ENCODE measurements at places on chromosomes 5 and 9. TPM values are rescaled to one million over a fixed set of nuclear protein-coding genes. Genes with fewer than 3 reads are reported as not detected.
A peak's percentile ranks its signal among the peaks of the same experiment; 100 is the strongest.

PCDHGC5 gene
- total RNA-seq = 2.9 TPM

CDC20B gene
- total RNA-seq = not detected

- no peak for DNase-seq
Measured at GRCh38 chr5:141298376-141298775, 5.5 kb downstream of the SLC25A2 start.

SNCAIP gene
- total RNA-seq = 22.5 TPM

- DNase-seq = no peak
Measured at GRCh38 chr5:128403333-128403732, 134.7 kb downstream of the FBN2 start.

GPX8 gene
- 201 TPM for total RNA-seq

LCNL1 gene
- not detected for total RNA-seq

DNA sequence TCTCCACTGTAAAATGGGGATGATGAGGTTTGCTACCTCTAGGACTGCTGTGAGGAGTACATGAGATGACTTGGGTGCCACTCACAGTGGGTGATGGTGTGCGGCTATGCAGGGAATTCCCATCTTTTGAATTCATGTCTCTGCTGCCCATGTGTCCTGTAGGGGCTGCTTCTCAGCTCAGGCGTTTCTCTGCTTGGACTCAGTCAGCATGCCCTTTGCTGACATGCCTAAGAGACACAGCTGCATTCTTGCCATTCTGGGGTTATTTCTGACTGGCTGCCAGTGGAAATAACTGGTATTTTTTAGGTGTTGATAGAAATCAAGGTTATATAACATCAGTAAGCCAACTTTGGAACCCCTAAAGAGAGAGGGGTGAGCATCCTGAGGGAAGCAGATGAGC, 24.3 kb upstream of the XPA start:
- DNase-seq = no peak

GRCh38 chr9:126608551-126608950, 5.2 kb upstream of the LMX1B start:
- DNase-seq = no peak

GRCh38 chr5:159451197-159452052, 121.1 kb upstream of the IL12B start:
- peak; percentile 98 for DNase-seq

DNA sequence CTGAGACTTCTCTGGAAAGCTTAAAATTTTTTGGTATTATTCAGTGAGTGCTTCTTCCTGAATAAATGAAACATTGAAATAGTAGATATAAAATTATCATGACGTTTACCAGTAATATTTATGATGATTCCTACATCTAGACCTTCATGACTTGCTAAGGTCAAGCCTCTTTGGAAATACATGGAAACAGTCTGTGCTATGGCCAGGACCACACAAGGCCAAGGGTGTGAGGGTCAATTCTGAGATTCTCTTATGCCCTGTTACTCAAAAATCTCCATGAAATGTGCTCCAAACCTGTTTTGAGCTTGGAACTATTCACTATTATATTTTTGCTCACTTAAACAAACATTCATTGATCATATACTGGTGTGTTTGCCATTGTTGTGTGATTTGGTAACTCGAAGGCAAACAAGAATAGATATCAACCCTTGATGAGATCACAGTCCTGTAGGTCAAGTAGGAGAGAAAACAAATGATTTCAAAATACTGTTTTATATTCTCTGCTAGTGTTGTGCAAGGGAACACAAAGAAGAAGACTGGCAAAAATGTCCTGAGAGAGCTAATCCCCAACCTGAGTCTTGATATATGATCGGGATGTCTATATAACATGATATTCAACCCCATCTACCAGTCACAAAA, 1254.9 kb upstream of the DMAC1 start:
- no peak for DNase-seq

IL31RA gene
- total RNA-seq = 0.90 TPM

- DNase-seq = no peak
Measured at GRCh38 chr5:159096243-159096923, 3.3 kb downstream of the EBF1 start.

- peak; percentile 9 for DNase-seq
Measured at GRCh38 chr5:59685793-59686192, 207.7 kb downstream of the PDE4D start.

DNA sequence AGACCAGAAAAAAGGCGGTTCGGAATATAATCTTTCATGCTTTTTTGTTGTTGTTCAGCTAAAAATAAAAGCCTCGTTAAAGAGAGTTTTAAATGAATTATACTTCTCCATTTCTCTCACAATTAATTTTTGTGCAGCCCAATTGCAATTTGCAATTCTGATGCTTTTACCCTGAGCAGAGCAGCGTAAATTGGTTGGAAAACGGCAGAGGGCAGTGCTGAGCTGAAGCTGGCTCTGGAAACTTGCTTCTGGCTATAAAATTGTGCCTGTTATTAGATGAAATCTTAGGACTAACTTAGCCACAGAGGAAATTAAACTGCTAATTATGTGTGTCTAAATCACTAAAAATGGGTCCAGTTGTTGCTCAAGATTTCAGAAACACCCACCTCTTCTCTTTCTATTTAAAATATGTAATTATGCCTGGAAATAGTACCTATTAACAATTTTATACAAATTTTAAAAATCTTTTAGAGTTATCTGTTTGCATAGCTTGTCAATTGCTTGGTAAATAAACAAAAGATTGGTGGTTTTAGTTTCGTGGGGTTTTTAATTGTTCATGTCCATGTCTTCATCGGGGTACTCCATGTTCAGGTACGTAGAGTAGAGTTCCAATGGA, 441.8 kb upstream of the TLE4 start:
- peak; percentile 67 for DNase-seq

STC2 gene
- 259 TPM for total RNA-seq

MORN5 gene
- total RNA-seq = not detected

DNA sequence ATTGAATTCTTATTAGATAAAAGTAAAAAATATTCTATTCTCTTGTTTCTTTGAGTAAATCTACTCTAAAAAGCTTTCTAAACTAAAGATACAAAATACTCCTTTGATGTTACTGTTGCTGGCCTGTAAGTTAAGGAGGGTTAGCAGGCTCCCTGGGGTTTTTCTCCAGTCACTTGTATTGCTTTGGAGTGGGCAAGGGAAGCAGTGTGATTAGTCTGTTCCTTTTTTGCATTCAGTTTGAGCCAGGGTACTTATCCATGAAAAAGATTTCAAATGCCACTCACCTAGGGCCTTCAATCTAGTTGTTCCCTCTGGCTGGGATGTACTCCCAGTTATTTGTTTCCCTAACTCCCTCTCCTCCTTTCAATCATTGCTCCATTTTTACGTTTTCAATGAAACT, 256.2 kb upstream of the SMC2 start:
- DNase-seq = no peak

DNA sequence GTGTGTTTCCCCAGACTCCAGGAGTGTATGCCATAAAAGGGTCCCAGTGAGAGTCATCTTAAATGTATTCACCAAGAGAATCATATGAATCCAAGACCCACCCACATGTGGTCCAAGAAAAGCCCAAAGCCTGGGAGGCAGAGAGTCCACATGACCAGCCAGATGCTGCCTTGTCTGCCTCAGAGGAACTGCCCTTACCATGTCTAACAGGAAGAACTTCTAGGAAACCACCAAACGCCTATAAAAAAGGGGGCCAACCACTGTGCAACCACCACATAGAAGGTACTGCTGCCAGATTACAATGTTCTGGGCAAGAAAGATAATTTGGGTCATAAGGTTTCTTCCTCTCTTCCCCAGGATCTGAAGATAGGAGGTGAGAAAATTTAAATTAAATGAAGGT, 129.8 kb upstream of the SLC24A2 start:
- DNase-seq = no peak

DNA sequence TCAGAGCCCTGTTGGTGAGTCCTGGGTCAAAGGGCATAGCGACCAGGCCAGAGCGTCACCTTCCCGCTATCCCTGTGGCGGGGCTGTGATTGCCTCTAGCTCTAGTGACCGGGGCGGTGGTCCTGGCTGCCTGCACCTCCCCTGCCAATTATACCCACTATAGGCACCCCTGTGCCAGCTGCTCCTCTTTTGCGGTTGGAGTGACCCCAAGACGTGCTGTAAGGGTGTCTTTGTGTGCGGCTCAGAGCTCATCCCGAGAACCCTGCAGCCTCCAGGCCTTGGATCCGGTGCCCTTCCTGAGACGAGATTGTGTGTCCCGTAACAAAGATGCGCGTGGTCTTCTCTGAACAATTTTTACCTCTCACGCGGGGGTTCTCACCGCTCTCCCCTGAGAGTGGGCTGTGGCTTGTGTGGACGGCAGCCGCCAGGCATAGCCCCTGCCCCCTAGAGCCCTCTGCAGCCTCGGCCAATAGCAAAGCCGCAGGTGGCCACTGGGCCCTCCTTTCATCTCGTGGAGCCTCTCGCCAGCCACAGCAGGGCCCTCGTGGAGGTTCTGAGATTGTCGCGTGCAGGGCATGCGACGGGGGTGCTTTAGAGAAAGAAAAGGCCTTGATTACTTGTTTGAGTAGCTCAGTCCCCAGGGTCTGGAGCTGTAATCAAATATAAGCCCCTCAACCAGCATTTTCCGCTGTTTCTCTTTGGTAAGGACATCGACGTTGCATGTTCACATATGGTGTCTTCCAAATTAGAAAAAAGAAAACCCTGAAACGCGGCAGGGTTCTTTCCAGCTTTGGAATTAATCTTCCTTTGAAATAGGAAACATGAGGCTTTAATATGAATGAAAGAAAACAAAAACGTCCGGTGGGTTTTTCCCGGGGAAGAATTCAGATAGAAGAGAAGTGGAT, 10.7 kb downstream of the NKD2 start:
- DNase-seq = no peak

DNA sequence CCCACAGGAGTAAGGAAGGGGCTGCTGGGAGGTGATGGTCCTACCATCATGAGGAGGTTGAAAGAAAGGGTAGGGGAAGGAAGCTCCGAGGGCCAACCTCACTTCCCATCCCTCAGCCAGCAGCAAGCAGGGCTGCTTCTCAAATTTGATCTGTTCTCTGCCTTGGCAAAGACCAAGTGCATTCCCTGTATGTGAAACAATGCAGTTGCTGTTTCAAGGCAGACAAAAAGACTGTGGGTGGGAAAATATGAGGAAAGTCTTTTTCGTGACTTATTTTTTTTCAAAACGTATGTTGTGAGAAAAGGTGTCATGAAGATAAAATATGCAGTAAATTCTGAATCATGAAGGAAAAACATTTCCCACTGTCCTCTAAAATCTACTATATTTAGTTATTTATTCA, 165.9 kb downstream of the ARSB start:
- no peak for DNase-seq

FNBP1 gene
- 15.4 TPM for total RNA-seq

GRCh38 chr9:129362287-129363000, 184.4 kb upstream of the IER5L start:
- no peak for DNase-seq

- no peak for DNase-seq
Measured at GRCh38 chr9:110157823-110158664, 49.9 kb downstream of the C9orf152 start.

- peak; percentile 45 for DNase-seq
Measured at GRCh38 chr9:33198165-33198564, 31.0 kb upstream of the B4GALT1 start.

- no peak for DNase-seq
Measured at GRCh38 chr9:83449166-83449565, 89.0 kb downstream of the FRMD3 start.

DMRT3 gene
- not detected for total RNA-seq

CRB2 gene
- not detected for total RNA-seq

- DNase-seq = no peak
Measured at GRCh38 chr5:147046894-147047293, 168.3 kb upstream of the PPP2R2B start.

GRCh38 chr5:16049761-16050160, 129.8 kb downstream of the MARCHF11 start:
- DNase-seq = no peak

GRCh38 chr5:175709276-175709781, 51.5 kb downstream of the HRH2 start:
- DNase-seq = no peak

FAM53C gene
- 21.5 TPM for total RNA-seq

- DNase-seq = no peak
Measured at GRCh38 chr5:14464671-14465070, 116.9 kb upstream of the OTULINL start.

LCN2 gene
- not detected for total RNA-seq

- no peak for DNase-seq
Measured at GRCh38 chr5:171055875-171056454, 194.1 kb downstream of the RANBP17 start.

DNA sequence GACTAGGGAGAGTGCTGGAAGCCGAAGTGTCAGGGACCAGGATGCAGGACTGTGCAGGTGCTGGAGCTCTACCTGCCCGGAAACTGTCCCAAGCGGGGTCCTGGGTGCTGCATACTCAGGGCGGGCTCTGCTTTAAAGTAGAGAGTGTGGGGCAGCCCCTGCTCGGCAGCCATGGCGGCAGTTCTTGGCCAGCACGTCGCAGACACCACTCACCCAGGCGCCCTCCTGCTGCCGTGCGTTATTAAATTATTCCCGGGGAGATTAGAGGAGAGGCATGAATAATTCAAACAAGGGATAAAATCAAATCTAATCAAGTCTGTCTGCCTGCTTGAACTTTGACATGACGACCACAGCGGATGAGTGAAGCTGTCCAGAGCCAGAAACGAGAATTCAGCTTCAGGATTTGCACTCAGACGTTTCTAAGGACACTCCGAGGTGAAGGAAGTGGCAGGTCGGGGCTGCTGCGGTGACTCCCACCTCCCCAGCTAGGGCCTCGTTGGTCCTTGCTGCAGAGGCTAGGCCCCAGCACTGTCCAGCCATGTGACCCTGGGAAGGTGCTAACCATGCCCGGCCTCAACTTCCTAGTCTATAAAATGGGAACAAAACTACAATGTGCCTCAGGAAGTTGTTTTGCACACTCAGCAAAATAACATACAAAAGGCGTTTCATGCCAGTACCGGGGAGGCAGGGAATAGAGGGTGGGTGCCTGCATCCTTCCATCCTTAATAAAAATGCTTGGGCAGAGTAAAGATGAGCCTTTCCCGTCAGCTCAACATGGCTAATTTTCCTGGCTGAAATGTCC, 91.3 kb upstream of the ADAMTS2 start:
- no peak for DNase-seq

DNA sequence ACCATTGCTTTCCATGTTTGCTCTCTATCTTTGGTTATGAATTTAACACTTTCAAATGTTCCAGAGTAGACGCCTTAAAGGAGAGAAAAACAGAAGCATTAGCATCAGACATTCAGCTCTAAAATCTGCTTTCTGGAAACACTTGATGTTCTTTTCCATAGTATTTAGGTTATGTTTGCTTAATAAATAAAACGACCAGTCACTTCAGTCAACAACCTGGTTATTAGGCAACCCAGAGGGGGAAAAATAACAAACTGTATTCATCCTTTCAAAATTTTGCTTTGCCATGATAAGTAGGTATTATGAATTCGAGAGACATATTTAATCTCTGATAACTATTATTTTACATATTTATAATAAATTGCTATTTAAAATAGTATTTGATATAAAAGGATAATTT, 1044.7 kb downstream of the CDH9 start:
- DNase-seq = no peak

DNA sequence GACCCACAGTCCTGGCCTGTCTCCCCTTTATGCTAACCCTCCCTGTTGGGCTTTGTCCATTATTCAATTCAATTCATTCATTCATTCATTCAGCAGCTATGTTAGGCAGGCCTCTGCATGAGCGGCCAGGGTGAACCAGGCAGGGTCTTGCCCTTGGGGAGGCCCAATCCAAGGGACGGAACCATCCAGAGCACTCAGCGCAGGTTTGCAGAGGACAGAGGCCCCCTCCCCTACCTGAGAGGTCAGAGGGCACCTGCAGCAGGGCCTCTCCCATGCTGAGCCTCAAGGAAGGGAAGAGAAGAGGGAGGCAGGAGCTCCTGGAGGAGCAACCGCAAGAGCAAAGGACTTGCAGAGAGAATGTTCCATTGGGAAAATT, 61.4 kb downstream of the C9orf50 start:
- DNase-seq = no peak

GRCh38 chr9:35797311-35798109, 6.1 kb downstream of the NPR2 start:
- DNase-seq = peak; percentile 18

ADGRV1 gene
- total RNA-seq = under 0.01 TPM

CCL19 gene
- total RNA-seq = not detected

All from IMR-90 (cell line).